ENCODE measurements at places on chromosomes 6 and 20.
A peak's percentile ranks its signal among the peaks of the same experiment; 100 is the strongest.

DNA sequence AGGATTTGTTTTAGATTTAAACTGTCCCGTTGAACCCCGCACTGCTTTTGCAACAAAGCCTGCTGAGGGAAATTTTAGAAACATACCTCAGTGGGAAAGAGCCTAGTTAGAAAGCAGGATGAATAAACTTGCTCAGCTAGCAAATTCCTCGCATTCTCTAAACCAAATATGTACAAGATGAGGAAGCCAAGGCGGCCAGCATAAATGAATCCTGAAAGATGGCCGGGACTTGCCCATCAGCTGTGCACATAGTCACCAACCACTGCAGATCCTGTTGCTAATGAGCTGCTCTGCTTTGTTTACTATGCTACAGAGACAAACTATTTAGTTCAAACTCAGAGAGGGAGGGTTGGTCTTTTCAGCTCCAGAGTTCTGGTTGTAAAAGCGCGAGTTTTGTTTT lies 49.0 kb downstream of the TMEM170B start:
- DNase-seq, result no peak

GRCh38 chr20:50821257-50821921 lies 26.5 kb downstream of the BCAS4 start:
- no peak for DNase-seq

DNA sequence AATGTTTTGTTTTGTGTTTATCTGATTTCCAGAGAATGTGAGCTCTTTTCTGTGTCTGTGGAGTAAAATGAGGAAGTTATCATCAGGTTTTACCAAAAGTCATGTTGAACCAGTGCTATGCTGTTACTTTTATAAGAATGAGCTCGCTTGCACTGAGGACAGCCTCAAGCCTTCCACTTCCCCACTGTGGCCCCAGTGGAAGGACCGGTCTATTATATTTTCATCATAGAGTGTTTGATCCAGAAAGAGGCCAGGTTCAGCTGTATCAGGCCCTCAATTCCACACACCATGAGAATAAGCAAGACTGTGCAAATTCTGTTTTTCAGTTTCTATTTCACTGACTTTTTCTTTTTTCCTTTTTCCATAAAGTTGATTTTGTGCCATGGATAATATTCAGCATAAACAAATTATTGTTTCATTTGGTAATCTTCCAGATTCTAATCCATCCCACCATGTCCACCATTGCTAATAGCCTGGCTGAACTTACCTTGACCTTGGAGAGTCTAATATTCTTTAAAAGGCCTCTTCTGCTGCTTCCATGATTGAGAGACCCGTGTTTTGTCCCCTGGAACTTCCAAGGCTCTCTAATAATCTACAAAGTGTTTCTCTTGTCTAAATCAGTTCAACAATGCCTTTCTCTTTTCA lies 286.2 kb downstream of the THBS2 start:
- no peak for DNase-seq

- DNase-seq, result no peak
Observed at GRCh38 chr6:140845701-140846100, 1287.0 kb upstream of the GJE1 start.

DNA sequence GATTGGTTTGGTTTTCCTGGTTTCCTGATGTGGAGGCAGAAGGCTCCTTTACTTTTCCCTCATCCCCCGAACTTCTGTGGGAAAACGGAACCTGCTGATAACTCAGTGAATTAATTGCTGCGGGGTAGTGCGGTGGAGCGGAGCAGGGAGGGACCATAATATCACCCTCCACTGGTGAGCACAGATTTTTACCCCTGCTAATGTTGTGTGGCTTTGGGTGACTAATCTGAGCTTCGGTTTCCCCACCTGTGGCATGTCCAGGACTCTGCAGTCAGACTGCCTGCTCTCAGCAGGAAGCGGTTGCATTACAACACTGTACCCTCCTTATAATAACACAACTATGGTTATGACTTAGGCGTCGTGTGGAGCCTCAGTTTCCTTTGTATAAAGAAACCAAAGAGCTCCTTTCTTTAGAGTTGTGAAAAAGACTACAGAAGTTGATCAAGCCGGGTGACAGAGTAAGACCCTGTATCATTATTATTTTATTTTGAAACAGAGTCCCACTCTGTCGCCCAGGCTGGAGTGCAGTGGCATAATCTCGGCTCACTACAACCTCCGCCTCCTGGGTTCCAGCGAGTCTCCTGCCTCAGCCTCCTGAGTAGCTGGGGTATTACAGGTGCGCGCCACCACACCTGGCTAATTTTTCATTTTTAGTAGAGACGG lies 2.2 kb upstream of the ID1 start:
- peak; percentile 72 for DNase-seq

GRCh38 chr6:54100411-54101006 lies 10.7 kb upstream of the MLIP start:
- no peak for DNase-seq

DNA sequence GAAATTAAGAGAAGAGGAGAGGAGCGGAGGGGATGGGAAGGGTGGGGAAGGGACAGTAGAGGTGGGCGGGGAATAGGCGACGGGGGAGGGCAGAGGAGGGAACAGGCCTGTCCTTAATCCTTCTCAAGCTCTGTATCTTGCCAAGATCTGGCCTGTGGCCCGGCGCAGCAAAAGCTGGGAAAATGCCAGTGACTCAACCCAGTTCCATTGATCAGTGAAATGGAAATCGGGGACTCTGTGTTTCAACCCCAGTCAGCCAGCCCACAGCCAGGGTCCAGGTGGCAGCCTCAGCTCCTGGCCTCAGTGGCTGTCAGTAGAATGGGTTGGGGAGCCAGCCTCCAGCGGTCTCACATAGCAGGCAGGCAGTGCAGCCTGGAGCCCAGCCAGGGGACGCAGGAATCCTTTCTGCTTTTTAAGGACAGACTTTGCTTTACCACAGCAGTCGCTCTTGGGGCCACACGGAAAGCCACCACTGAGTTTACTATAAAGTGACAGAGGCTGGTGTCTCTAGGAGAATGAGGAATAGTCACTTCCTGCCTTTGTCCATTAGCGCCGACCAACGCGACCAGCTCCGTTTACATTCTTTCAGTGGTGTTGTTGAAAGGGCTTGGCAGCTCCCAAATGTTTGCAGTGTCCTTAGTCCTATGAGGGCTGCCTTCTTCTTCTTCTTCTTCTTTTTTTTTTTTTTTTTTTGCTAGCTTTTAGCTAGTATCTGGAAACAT lies 128.0 kb downstream of the RIN2 start:
- DNase-seq, result no peak

GRCh38 chr20:61674121-61674520 lies 391.6 kb downstream of the TAF4 start:
- no peak for DNase-seq

DNA sequence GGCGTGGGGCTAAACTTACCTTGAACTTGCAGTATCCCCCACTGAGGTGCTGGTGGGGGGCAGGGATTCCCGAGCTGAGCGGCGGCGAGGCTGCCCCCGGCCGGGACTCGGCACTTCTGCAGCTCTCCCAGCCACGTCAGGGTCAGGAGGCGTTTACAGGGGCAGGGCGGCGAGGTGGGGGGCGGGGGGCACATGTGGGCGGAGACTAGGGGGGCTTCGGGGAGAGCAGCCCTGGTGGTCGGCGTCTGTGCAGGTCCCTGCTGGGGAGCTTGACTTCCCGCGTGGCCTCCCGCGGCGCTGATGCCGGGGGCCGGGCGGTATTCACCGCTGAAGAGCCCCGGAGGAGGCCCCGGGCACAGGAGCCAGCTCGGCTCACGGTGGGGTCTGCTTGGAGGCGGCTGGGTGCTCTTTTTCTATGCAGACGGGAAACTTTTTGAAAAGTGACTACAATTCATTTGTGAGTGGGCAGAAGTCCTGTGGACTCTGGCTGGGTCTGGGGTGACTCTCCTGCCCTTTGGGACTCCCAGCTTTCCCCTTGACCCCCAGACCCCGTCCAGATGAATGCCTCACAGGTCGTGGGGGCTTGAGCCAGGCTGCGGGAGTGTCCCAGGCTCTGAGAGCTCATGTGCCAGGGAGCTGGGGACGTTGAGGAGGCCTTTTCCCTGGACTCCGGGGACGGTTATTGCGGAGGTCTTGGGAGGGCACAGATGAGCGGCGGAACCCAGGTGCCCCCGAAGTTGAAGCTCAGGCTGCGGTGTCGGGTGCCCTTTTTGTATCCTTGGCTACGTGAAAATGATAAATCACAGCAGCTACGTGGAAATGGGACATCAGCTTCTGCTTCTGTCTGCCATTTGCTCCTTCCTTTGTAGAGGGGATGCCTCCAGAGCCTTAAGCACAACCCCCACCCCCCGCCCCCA lies 75.9 kb upstream of the GATA5 start:
- no peak for DNase-seq

- peak; percentile 85 for DNase-seq
Observed at GRCh38 chr6:31620586-31621319, at the start of gene PRRC2A. Gene PRRC2A (plus strand): TSS chr6:31620715. CDS start chr6:31622790, 2,075 bp downstream.

DNA sequence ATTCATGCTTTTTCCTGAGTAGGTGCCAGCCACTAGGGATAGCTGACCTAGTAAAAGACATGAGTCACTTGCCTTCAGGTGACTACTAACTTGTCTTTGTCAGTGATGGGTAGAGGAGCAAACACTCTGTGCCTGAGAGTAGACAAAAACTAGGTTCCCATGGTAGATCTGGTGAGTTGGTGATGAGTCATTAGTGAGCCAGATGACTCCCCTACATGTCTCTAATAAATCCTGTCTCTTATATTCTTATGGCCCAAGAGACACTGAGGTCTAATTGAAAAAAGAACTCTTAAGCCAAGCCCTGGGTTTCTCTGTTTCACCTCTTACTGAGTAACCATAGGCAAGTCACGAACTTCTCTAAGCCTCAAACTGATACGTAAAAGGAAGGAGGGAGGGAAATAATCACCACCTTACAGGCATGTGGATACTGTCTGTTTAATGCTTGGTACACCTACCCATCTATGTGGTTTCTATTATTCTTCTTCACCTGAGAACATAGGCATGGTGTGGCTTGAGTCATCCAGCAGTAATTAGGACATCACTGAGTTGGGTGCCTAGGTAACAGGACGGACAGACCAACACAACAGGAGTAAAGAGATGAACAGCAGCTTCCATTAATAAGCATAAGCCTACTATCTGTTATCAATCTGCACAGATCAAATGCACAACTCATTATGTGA lies 20.3 kb downstream of the TTPAL start:
- no peak for DNase-seq

GRCh38 chr6:13013681-13014503 lies 297.3 kb downstream of the PHACTR1 start:
- DNase-seq, result no peak

All from CD4-positive, alpha-beta memory T cell (primary cell).